ENCODE measurements at places on chromosomes 1 and 21. TPM values are rescaled to one million over a fixed set of nuclear protein-coding genes. Genes with fewer than 3 reads are reported as not detected.

FMO5 gene
- 1.3 TPM for total RNA-seq

CCDC30 gene
- total RNA-seq: 0.99 TPM

PLA2G2C gene
- total RNA-seq: not detected

KIF14 gene
- total RNA-seq: 16.0 TPM

MRTO4 gene
- 25.5 TPM for total RNA-seq

TSPEAR gene
- total RNA-seq: not detected

FAAH gene
- total RNA-seq: 1.8 TPM

FAM72A gene
- total RNA-seq: 1.7 TPM

KAZN gene
- 3.3 TPM for total RNA-seq

PALMD gene
- 2.0 TPM for total RNA-seq

KCNJ15 gene
- 1.7 TPM for total RNA-seq

KRTAP19-2 gene
- not detected for total RNA-seq

NTRK1 gene
- total RNA-seq: not detected

TEKT2 gene
- 0.15 TPM for total RNA-seq

SAMD11 gene
- total RNA-seq: 11.1 TPM

OR2L3 gene
- not detected for total RNA-seq

KIF26B gene
- total RNA-seq: 0.87 TPM

ESPN gene
- total RNA-seq: under 0.01 TPM

C4BPA gene
- total RNA-seq: not detected

NR5A2 gene
- not detected for total RNA-seq

NES gene
- 110 TPM for total RNA-seq

RIIAD1 gene
- total RNA-seq: not detected

FCAMR gene
- total RNA-seq: not detected

PLA2G2F gene
- total RNA-seq: not detected

RHD gene
- not detected for total RNA-seq

C2CD2 gene
- 16.3 TPM for total RNA-seq

ARID1A gene
- 33.6 TPM for total RNA-seq

CCDC181 gene
- total RNA-seq: 0.50 TPM

ABCA4 gene
- total RNA-seq: not detected

IFNAR1 gene
- total RNA-seq: 23.9 TPM

TFAP2E gene
- 0.33 TPM for total RNA-seq

S100A1 gene
- 0.17 TPM for total RNA-seq

GPR52 gene
- total RNA-seq: 0.50 TPM

GOLT1A gene
- total RNA-seq: not detected

OLIG2 gene
- not detected for total RNA-seq

PDC gene
- total RNA-seq: not detected

PGLYRP3 gene
- not detected for total RNA-seq
